Dermis blood vessel endothelial cell (primary cell): ENCODE measurements at places on chromosomes 4 and X. TPM values are rescaled to one million over a fixed set of nuclear protein-coding genes. Genes with fewer than 3 reads are reported as not detected.

- DNase-seq = no peak
These were observed 203.2 kb downstream of the DHX15 start for GRCh38 chr4:24380957-24381665.

Gene RAB33A
- total RNA-seq = 0.17 and 0.42 TPM in 2 replicates

Gene FBXL5
- 109 and 156 TPM in 2 replicates for total RNA-seq

Gene SGMS2
- 66.9 and 106 TPM in 2 replicates for total RNA-seq

DNA sequence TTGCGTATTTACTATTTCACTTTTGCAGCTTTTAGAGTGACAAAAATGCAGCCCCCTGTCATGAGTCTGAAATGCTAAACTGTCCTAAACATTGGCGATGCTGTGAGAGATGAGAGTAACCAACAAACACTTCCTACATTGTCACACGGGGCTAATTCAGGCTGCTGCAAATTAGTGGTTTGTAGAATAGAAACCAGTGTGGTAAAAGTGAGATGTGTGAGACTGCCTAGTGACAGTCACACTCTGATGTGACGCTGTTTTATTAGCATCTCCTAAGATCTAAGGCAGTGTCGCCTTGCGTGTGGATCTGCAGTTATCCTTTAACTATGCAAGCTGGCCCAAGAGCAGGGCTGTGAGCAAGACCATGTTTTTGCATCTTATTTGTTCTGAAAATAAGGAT is 800.2 kb upstream of the TENM3 start:
- DNase-seq = no peak

DNA sequence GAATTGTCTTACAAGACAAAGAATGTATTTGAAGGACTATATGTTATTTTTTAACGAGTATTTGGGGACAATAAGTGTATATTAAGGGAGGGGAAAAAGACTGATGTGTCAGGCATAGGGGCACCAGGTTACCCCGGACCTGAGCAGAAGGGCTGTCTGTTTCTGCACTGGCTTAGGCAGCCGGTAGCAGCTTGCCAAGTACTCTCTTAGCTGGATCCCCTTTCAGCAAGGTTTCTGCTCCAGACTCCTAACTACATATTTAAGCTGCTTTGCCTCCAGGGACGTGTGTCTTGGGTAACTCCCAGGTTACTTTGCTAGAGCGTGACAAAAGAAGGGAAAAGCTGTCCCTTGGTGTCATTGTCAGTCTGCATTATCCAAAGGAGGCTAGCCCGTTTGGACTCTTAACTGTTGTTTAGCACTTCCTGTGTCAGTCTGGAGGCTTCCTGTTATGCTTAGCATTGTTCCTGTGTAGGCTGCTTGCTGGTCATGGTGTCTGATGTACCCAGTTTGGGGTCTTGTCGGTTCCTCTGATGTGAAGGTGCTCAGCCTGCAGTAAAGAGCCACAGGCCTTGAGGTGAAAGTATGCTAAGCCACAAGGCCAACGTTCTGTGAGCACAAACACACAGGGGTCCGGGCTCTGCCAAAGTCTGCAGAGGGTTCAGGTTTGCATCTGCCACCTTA is 11.6 kb downstream of the CXCR3 start:
- peak; percentile 46 for DNase-seq

Gene SCML1
- total RNA-seq = 6.3 and 10.5 TPM in 2 replicates
